ENCODE measurements at places on chromosomes 5 and 9. TPM values are rescaled to one million over a fixed set of nuclear protein-coding genes. Genes with fewer than 3 reads are reported as not detected.

Gene TRAF1
- 16.0 TPM for total RNA-seq

Gene ADAMTS16
- total RNA-seq: 1.3 TPM

Gene GFI1B
- total RNA-seq: not detected

Gene TSLP
- total RNA-seq: 0.25 TPM

Gene CAMK4
- 1.6 TPM for total RNA-seq

Data from renal cortical epithelial cell (primary cell).